ENCODE measurements at places on chromosomes 3 and 15.

DNA sequence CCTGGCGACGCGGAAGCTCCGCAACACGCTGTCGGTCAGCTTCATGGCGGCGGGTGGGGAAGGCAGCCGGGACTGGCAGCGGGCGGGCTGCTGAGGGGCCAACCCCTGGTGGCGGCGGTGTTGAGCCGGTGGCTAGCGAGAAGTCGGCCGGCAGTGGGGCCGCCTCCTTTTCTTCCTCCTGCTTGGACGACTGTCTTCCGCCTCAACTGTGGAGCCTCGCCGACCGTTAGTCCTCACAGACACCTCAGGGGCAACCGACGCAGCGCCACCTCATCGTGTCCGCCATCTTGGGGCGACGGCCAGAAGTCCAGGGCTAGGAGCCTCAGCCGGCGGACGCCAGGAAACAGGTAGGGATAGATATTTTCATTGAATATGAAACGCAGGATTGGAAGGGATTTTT lies 875.1 kb downstream of the NSUN3 start:
- no peak overlapping the region for H3K4me3 ChIP-seq
- no peaks in the 10 kb centered on the region for H3K36me3 ChIP-seq
- no peak for DNase-seq
- no peaks in the 10 kb centered on the region for H3K4me1 ChIP-seq

GRCh38 chr3:45153658-45154437 lies 7.7 kb upstream of the CDCP1 start:
- H3K27ac ChIP-seq = no peak overlapping the region
- no peak overlapping the region for H3K4me3 ChIP-seq
- no peak for DNase-seq
- H3K36me3 ChIP-seq = no peaks in the 10 kb centered on the region
- no peaks in the 10 kb centered on the region for H3K4me1 ChIP-seq

DNA sequence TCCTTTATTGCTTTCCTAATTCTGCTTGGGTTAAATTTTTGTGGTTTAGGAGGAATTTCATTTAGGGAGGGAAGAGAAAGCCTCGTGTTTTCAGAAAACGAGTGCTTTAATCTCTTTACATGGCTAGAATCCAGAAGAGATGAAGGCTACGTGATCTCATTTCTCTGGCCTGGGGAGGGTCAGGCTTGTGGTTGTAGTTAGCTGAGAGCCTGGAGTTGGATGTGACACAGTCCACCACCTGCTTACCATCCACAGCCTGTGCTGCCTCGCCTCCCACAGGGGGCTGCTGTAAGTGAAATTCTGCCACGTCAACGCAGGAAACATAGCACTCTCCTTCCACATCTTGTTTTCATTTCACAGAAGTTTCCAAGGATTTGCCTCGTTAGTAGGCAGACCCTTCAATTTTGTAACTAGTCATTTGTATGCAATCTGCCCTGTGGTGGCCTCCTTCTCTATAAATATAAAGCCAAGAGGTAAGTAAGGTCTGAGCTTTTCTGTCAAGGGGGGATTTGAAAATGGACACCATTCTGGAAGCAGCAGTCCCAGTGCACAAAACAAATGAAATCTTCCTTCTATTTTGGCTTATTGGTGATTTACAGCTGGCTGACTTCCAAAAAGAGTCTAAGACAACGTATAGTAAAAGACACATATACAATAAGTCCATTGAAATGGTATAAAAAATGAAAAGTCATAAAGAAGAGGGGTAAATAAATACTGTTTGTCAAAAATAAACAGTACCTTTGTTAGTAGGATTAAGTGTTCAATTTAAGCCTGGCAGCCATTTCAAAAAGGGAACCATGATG lies 3.4 kb downstream of the GXYLT2 start:
- no peaks in the 10 kb centered on the region for H3K36me3 ChIP-seq
- H3K27me3 ChIP-seq = no peaks in the 10 kb centered on the region
- H3K4me3 ChIP-seq = no peak overlapping the region
- no peak overlapping the region for H3K27ac ChIP-seq

GRCh38 chr3:123833398-123833785 lies 50.7 kb downstream of the MYLK start:
- DNase-seq = no peak
- no peak overlapping the region for H3K4me3 ChIP-seq
- H3K36me3 ChIP-seq = no peaks in the 10 kb centered on the region
- H3K4me1 ChIP-seq = no peaks in the 10 kb centered on the region

- H3K27me3 ChIP-seq = no peaks in the 10 kb centered on the region
- DNase-seq = no peak
- peaks cover 6% of the 10 kb centered on the region for H3K36me3 ChIP-seq
- no peak overlapping the region for H3K4me3 ChIP-seq
- no peak overlapping the region for H3K27ac ChIP-seq
These were observed 43.8 kb downstream of the MSL2 start for GRCh38 chr3:136152176-136152843.

DNA sequence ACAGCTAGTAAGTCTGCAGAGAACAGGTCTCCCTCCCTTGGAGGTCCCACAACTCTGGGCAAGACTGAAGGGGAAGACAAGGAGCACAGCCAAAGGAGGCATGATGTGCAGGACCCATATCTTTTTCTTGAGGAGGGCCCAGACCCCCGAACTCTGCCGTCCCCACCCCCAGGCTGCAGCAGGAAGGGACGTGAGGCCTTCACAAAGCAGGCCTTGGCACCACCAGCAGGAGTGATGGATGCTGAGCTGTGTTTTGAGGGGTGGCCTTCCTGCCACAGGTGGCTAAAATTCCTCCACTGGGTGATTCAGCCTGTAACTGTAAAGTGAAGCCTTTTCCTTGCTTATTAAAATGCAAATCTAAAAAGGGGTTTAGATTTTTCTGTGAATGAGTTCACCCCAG lies 8.6 kb downstream of the PLA2G4D start:
- no peaks in the 10 kb centered on the region for H3K36me3 ChIP-seq
- no peaks in the 10 kb centered on the region for H3K27me3 ChIP-seq
- peaks cover 2% of the 10 kb centered on the region for H3K4me1 ChIP-seq
- H3K4me3 ChIP-seq = no peak overlapping the region
